ENCODE measurements at places on chromosomes 2 and 18. TPM values are rescaled to one million over a fixed set of nuclear protein-coding genes. Genes with fewer than 3 reads are reported as not detected.

GRCh38 chr18:54360406-54360805 lies 2.7 kb downstream of the C18orf54 start:
- H3K36me3 ChIP-seq: no peaks in the 10 kb centered on the region
- no peaks in the 10 kb centered on the region for H3K27me3 ChIP-seq
- no peak overlapping the region for H3K4me3 ChIP-seq
- H3K27ac ChIP-seq: no peak overlapping the region
- peaks cover 8% of the 10 kb centered on the region for H3K4me1 ChIP-seq
- DNase-seq: no peak

DNA sequence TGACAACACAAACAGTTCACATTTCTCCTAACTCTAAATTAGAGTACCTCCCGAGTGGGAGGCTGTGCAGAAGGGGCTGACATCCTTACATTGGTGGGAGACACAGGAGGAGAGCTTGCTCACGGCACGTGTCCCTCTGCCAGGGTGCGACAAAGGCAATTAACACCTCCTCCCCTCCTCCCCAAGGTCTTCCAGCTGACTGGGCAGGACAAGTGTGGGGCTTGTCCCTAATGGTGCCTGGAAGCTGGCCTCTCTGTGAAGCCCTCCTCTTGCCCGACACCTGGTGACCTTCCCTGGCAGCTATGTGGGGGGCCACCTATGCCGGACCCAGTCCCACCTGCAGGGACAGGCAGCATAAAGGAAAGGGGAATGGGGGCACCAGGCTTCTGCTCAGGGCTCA lies 57.0 kb downstream of the FAM168B start:
- no peaks in the 10 kb centered on the region for H3K27me3 ChIP-seq
- peaks cover 14% of the 10 kb centered on the region for H3K4me1 ChIP-seq
- DNase-seq: no peak
- no peak overlapping the region for H3K27ac ChIP-seq
- no peak overlapping the region for H3K4me3 ChIP-seq
- no peaks in the 10 kb centered on the region for H3K36me3 ChIP-seq

DNA sequence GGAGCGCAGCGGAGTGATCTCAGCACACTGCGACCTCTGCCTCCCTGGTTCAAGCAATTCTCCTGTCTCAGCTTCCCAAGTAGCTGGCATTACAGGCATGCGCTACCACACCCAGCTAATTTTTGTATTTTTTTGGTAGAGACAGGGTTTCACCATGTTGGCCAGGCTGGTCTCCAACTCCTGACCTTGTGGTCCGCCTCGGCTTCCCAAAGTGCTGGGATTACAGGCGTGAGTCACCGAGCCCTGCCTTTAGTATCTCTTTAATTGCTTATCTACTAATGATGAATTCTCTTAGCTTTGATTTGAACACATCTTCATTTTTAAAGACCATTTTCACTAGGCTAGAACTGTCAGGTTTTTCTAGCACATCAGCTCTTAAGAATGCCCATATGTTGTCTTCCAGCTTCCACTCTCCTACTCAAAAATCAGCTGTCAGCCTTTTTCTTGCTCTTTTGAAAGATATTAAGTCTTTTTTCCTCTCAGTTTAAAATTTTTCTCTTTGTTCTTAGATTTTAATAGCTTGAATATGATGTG lies 16.1 kb upstream of the MFSD2B start:
- H3K4me3 ChIP-seq: no peak overlapping the region
- DNase-seq: no peak
- H3K27ac ChIP-seq: no peak overlapping the region
- H3K4me1 ChIP-seq: no peaks in the 10 kb centered on the region
- H3K36me3 ChIP-seq: no peaks in the 10 kb centered on the region

- no peak overlapping the region for H3K4me3 ChIP-seq
- H3K36me3 ChIP-seq: no peaks in the 10 kb centered on the region
- H3K4me1 ChIP-seq: no peaks in the 10 kb centered on the region
Observed at GRCh38 chr18:47528343-47528742, 276.9 kb upstream of the SKOR2 start.

GRCh38 chr2:191857259-191857805 lies 10.4 kb upstream of the CAVIN2 start:
- no peak overlapping the region for H3K27ac ChIP-seq
- DNase-seq: no peak
- no peaks in the 10 kb centered on the region for H3K27me3 ChIP-seq
- H3K4me1 ChIP-seq: no peaks in the 10 kb centered on the region
- no peak overlapping the region for H3K4me3 ChIP-seq

DNA sequence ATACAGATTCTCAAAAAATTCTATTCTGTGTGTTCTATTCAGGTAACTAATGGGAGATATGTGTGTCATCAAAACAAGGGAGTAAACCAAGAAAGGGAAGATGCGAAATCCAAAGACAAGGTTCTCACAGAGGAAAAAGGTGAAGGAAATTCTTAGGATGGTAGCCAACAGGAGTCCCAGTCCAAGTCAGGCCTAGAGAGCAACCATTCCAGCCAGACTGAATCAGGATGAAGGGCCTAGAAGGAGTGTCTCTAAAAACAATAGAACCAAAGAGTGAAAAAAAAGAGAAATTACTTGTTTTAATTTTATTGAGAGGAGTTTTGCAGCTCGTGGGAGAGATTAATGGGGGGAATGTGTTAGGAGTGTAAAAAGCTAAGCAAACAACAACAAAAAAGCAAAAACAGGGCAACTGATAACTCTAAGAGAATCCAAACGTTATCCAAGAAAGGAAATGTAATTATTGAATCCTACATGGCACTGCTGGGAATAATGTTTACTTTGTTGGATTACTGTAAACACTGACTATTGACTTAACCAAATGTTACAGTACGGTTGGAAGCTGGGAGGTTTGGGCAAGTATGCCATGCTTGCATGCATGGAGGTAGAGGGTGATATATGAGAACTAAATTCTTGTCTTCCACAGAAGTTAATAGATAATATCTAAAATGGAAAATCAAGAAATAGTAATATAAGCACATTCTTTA lies 12.3 kb downstream of the MAP3K20 start:
- H3K27me3 ChIP-seq: no peaks in the 10 kb centered on the region
- no peaks in the 10 kb centered on the region for H3K36me3 ChIP-seq
- no peak overlapping the region for H3K4me3 ChIP-seq
- no peaks in the 10 kb centered on the region for H3K4me1 ChIP-seq

- no peaks in the 10 kb centered on the region for H3K36me3 ChIP-seq
- no peak for DNase-seq
- H3K27ac ChIP-seq: no peak overlapping the region
- no peaks in the 10 kb centered on the region for H3K4me1 ChIP-seq
- no peaks in the 10 kb centered on the region for H3K27me3 ChIP-seq
Observed at GRCh38 chr18:35861367-35862118, 110.9 kb upstream of the RMP24 start.

- H3K27me3 ChIP-seq: no peaks in the 10 kb centered on the region
- H3K36me3 ChIP-seq: no peaks in the 10 kb centered on the region
- no peaks in the 10 kb centered on the region for H3K4me1 ChIP-seq
- no peak overlapping the region for H3K4me3 ChIP-seq
- DNase-seq: no peak
Observed at GRCh38 chr2:159859583-159859982, 61.6 kb upstream of the CD302 start.

GRCh38 chr2:160794926-160795325 lies 301.3 kb upstream of the RBMS1 start:
- H3K4me1 ChIP-seq: no peaks in the 10 kb centered on the region
- no peak overlapping the region for H3K4me3 ChIP-seq
- H3K27ac ChIP-seq: no peak overlapping the region
- no peak for DNase-seq

DNA sequence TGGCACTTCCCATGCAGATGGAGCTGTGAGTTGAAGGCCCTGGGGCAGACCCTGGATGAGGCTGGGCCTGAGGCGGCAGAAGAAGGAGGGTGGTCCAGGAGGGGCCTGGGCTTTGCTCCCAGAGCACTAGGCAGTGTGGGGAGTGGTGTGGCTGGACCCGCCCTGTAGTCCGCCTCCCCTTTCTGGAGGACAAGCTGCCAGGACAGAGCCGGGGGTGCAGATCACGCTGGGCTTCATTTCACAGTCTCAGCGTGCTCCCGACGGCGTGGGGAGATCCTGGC lies 49.8 kb downstream of the PTGR3 start:
- no peak overlapping the region for H3K4me3 ChIP-seq
- H3K27ac ChIP-seq: no peak overlapping the region
- H3K27me3 ChIP-seq: no peaks in the 10 kb centered on the region
- no peaks in the 10 kb centered on the region for H3K36me3 ChIP-seq
- DNase-seq: no peak

- H3K4me3 ChIP-seq: no peak overlapping the region
- H3K4me1 ChIP-seq: no peaks in the 10 kb centered on the region
- H3K27me3 ChIP-seq: peaks cover 7% of the 10 kb centered on the region
- DNase-seq: no peak
- H3K36me3 ChIP-seq: no peaks in the 10 kb centered on the region
Observed at GRCh38 chr18:65753520-65753919, 2.7 kb downstream of the CDH7 start.

GRCh38 chr2:225073198-225073597 lies 30.9 kb upstream of the DOCK10 start:
- no peaks in the 10 kb centered on the region for H3K36me3 ChIP-seq
- H3K4me1 ChIP-seq: no peaks in the 10 kb centered on the region
- H3K4me3 ChIP-seq: no peak overlapping the region
- DNase-seq: no peak

DNA sequence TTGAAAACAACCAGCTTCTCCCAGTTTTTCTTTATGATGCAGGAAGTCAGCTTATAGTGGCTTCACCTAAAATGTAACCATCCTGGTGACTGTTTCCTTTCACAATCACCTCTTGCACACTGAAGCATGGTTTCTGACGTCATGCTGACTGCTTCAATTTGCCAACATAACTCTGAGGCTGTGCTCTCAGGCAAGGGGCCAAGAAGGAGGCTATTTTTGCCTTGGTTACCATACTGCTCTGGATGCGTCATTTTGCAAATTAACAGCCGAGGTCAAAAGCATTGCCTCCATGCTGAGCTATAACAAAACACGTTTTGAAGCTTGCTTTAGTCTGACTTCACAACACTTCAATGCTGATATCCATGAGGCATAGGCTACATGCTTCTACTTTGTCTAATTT lies 397.8 kb downstream of the METTL4 start:
- no peak for DNase-seq
- no peaks in the 10 kb centered on the region for H3K36me3 ChIP-seq
- H3K4me3 ChIP-seq: no peak overlapping the region

GRCh38 chr2:127721311-127721977 lies 20.1 kb downstream of the SFT2D3 start:
- H3K27ac ChIP-seq: no peak overlapping the region
- no peaks in the 10 kb centered on the region for H3K4me1 ChIP-seq
- DNase-seq: no peak
- H3K4me3 ChIP-seq: no peak overlapping the region
- H3K36me3 ChIP-seq: peaks cover 2% of the 10 kb centered on the region

DNA sequence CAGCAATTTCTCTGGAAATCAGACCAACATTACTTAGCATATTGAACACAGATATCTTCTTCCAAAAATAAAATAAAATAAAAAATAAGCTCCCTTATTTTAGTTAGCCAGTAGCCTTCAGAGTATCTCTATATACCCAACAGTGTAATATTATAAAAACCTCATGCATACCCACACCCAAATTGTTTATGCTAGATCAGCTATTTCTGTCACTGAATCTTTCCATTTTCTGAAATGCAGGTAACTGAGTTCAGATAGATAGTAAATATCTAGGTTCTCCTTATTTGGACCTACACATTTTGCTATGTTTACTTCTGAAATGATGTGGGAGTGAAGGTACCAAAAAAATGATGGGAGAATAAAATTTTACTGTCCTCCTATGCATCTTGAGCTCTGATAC lies 39.9 kb downstream of the TTC21B start:
- no peaks in the 10 kb centered on the region for H3K36me3 ChIP-seq
- no peak overlapping the region for H3K27ac ChIP-seq
- H3K4me1 ChIP-seq: no peaks in the 10 kb centered on the region
- H3K4me3 ChIP-seq: no peak overlapping the region

GRCh38 chr2:49296107-49296867 lies 142.0 kb upstream of the FSHR start:
- no peak for DNase-seq
- no peak overlapping the region for H3K27ac ChIP-seq
- no peaks in the 10 kb centered on the region for H3K36me3 ChIP-seq
- H3K4me3 ChIP-seq: no peak overlapping the region
- no peaks in the 10 kb centered on the region for H3K4me1 ChIP-seq

- H3K27me3 ChIP-seq: no peaks in the 10 kb centered on the region
- no peak overlapping the region for H3K27ac ChIP-seq
- H3K4me1 ChIP-seq: no peaks in the 10 kb centered on the region
Observed at GRCh38 chr2:225140723-225141122, 98.5 kb upstream of the DOCK10 start.

GRCh38 chr2:62919041-62919440 lies 131.6 kb upstream of the OTX1 start:
- no peaks in the 10 kb centered on the region for H3K36me3 ChIP-seq
- H3K27me3 ChIP-seq: no peaks in the 10 kb centered on the region
- H3K27ac ChIP-seq: no peak overlapping the region
- H3K4me1 ChIP-seq: no peaks in the 10 kb centered on the region
- H3K4me3 ChIP-seq: no peak overlapping the region
- no peak for DNase-seq

DNA sequence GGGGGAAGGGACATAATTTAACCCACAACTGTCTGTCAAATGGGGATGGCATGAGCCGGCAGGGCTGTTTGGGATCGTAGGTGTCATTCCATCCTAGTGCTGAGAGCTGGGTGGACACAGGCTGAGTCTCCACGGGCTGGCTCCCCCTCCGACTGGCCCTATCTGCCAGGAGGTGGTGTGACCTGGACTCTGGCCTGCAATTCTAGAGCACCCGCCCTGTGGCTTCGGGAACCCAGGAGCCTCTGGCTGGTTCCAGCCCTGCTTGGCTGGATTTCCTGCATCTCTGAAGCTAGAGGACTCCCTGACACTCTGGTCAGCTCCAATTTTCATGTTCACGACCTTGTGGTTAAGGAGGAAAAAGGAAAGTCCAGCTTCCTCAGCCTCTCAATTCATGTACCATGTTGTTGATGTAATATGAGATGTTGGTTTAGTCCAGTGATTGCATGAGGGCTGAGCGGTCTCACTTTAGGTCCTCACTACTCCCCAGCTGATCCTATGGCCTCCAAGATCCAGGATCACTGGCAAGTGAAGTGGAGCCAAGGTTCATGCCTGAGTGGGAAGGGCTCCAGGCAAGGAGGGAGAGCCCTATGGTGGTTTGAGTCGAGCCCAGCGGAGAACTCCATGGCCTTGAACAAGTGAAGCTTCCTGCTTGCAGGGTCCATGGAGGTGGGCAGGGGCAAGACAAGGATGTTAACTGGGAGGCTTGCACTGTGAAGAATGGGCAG lies 169.1 kb downstream of the NDUFA10 start:
- H3K27ac ChIP-seq: no peak overlapping the region
- no peaks in the 10 kb centered on the region for H3K36me3 ChIP-seq
- H3K27me3 ChIP-seq: no peaks in the 10 kb centered on the region
- DNase-seq: no peak
- H3K4me3 ChIP-seq: no peak overlapping the region

- DNase-seq: no peak
Observed at GRCh38 chr18:63131959-63132818, 187.4 kb downstream of the BCL2 start.

- no peaks in the 10 kb centered on the region for H3K27me3 ChIP-seq
- no peaks in the 10 kb centered on the region for H3K4me1 ChIP-seq
- no peak overlapping the region for H3K27ac ChIP-seq
- no peak for DNase-seq
- no peaks in the 10 kb centered on the region for H3K36me3 ChIP-seq
Observed at GRCh38 chr2:144248350-144249034, 271.4 kb downstream of the ZEB2 start.

The PDCD1 gene
- 5.2 TPM for total RNA-seq

The LRRC30 gene
- not detected for total RNA-seq

The PSD4 gene
- total RNA-seq: 158 TPM

The ALK gene
- not detected for total RNA-seq

The SERPINB10 gene
- total RNA-seq: not detected

The COLEC11 gene
- not detected for total RNA-seq

The PAPOLG gene
- total RNA-seq: 32.1 TPM

The LRP1B gene
- total RNA-seq: not detected

The QPCT gene
- not detected for total RNA-seq

The EML6 gene
- 2.1 TPM for total RNA-seq

The LYPD6 gene
- total RNA-seq: not detected

The MYL12B gene
- 159 TPM for total RNA-seq
